Activated naive CD8-positive, alpha-beta T cell treated with anti-CD3 and anti-CD28 coated beads, Interleukin-2, amount 10 ng/mL, durations not matched to agents 7 days and 5 days (primary cell): ENCODE measurements at places on chromosomes 13 and 19.

DNA sequence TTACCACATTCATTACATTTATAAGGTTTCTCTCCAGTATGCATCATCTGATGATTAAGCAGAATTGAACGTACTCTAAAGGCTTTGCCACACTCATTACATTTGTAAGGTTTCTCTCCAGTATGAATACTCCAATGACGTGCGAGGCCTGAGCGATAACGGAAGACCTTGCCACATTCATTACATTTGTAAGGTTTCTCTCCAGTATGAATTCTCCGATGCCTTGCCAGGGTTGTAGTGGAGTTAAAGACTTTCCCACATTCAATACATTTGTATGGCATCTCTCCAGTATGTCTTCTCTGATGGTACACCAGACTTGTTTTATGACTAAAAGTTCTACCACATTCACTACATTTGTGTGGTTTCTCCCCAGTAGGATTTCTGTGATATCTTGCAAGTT, 16.8 kb upstream of the ZNF432 start:
- no peak overlapping the region for H3K27ac ChIP-seq
- no peaks in the 10 kb centered on the region for H3K4me1 ChIP-seq
- H3K4me3 ChIP-seq, result no peak overlapping the region
- no peaks in the 10 kb centered on the region for H3K27me3 ChIP-seq
- H3K36me3 ChIP-seq, result peaks cover 88% of the 10 kb centered on the region
- no peak for DNase-seq

- peaks cover 2% of the 10 kb centered on the region for H3K27me3 ChIP-seq
- peak; percentile 82 for DNase-seq
- H3K27ac ChIP-seq, result peak overlapping the region; percentile 99
- H3K4me1 ChIP-seq, result peaks cover 43% of the 10 kb centered on the region
Observed at GRCh38 chr19:39407660-39408391, 1.2 kb downstream of the ZFP36 start.

GRCh38 chr13:113452466-113452865, 822 bp downstream of the ADPRHL1 start:
- H3K27ac ChIP-seq, result no peak overlapping the region
- H3K27me3 ChIP-seq, result no peaks in the 10 kb centered on the region
- H3K36me3 ChIP-seq, result peaks cover 1% of the 10 kb centered on the region
- no peaks in the 10 kb centered on the region for H3K4me1 ChIP-seq
- no peak overlapping the region for H3K4me3 ChIP-seq
- no peak for DNase-seq

GRCh38 chr19:49057636-49058234, at the start of gene CGB7:
Gene CGB7 (minus strand): TSS chr19:49057749. CDS start chr19:49055375, 2,374 bp downstream.
- DNase-seq, result peak; percentile 52
- no peak within 1 kb of the TSS for H3K27ac ChIP-seq
- no peaks in the 10 kb centered on the region for H3K36me3 ChIP-seq

DNA sequence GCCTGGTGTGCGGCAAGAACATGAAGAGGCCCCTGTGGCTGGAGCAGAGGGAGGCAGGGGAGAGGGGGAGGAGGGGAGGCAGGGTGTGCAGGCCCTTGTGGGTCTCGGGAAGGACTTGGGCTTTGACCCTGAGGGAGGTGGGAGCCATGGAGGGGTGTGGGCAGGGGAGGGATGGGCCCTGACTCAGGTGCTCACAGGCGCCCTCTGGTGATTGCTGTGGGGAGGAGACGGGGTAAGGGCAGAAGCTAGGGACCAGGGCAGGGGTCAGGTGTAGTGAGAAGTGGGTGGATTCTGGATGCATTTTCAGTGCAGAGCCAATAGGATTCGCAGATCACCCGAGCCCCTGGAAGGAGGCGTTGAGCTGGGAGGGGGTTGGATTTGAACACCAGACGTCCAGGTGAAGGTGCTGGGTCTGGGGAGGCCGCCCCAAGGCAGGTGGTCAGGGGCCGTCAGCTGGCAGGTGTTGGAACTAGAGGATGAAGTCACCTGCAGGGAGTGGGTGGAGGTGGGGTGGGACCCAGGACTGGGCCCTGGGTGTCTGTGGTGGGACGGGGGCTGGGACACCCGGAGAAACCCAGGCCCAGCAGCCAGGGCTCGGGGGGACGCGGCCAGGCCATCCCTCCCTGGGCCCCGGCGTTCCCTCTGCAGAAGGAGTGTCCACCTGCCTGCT, 185.4 kb downstream of the KDM4B start:
- DNase-seq, result peak; percentile 63
- H3K27me3 ChIP-seq, result no peaks in the 10 kb centered on the region
- H3K27ac ChIP-seq, result no peak overlapping the region
- no peaks in the 10 kb centered on the region for H3K4me1 ChIP-seq
